Spleen (tissue), 13 donors: ENCODE measurements at places on chromosomes 1 and 21. TPM values are rescaled to one million over a fixed set of nuclear protein-coding genes. Genes with fewer than 3 reads are reported as not detected.

GRCh38 chr1:91872559-91873081 is 13.3 kb downstream of the TGFBR3 start:
- H3K4me1 ChIP-seq = peaks cover 79% of the 10 kb centered on the region
- H3K27me3 ChIP-seq = no peaks in the 10 kb centered on the region
- no peak for DNase-seq
- no peak overlapping the region for H3K27ac ChIP-seq
- no peak overlapping the region for H3K4me3 ChIP-seq

The ICOSLG gene
- 8.5 TPM for total RNA-seq

GRCh38 chr1:17874710-17875109 is 119.6 kb downstream of the ACTL8 start:
- no peaks in the 10 kb centered on the region for H3K27me3 ChIP-seq
- peak; percentile 33 for DNase-seq
- no peak overlapping the region for H3K4me3 ChIP-seq
- H3K27ac ChIP-seq = no peak overlapping the region

GRCh38 chr1:169529068-169529642 is 43.4 kb upstream of the SLC19A2 start:
- no peak overlapping the region for H3K4me3 ChIP-seq
- H3K27me3 ChIP-seq = no peaks in the 10 kb centered on the region
- no peak overlapping the region for H3K27ac ChIP-seq

The CD160 gene
- 17.7 TPM for total RNA-seq

DNA sequence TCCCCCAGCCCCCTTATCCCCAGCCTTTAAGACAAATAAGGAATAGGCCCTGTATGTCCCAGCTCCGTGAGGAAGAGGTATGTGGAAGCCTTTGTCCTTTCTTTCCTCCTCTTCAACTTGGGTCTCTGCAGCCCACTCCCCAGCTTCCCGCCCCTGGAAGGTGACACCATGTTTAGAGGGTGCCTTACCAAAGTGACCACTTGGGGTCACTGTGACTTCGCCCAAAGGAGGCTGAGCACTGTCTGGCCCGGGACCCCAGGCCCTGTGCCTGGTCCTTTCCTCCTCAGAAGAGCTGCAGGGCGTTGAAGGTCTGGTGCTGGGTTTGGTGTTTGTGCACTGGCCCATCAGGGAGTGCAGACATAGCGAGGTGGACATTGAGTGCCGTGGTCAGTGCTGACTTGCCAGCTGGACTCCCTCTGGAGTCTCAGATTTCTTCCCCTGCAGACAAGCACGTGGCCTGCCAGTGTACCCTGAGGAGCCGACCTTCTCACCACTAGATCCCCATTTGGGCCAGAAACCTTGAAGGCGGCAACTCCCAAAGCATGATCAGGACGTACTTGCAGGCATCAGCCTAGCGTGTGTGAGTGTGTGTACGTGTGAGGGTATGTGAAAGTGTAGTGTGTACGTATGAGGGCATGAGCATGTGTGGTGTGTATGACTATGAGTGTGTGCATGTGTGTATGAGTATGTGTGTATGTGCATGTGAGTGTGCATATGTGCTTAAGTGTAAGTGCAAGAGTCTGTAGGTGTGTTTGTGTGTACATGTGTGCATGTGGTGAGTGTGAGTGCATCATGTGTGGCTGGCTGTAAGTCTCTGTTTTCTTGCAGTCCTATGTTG is 181.4 kb upstream of the KIAA0040 start:
- H3K27me3 ChIP-seq = no peaks in the 10 kb centered on the region
- DNase-seq = no peak
- no peak overlapping the region for H3K27ac ChIP-seq
- no peak overlapping the region for H3K4me3 ChIP-seq

DNA sequence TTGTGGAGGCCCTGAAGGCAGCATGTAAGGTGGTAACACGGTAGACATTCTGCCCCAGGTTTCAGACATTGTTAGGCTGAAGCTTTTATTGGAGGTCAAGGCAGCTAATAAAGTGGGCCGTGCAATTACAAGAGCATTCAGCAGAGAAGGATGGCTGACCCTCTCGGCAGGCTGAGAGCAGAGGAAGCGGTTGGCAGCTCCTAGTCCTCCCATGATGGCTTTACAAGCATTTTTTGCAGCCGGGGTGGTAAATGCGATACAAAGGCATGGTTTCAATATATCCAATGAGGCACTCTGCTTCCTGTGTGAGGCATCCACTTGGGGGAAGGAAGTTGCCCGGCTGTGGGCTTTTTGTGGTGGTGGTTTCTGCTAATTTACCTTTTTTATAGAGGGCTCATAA is 14.6 kb downstream of the KIF26B start:
- H3K36me3 ChIP-seq = no peaks in the 10 kb centered on the region
- no peak overlapping the region for H3K4me3 ChIP-seq
- no peaks in the 10 kb centered on the region for H3K4me1 ChIP-seq

DNA sequence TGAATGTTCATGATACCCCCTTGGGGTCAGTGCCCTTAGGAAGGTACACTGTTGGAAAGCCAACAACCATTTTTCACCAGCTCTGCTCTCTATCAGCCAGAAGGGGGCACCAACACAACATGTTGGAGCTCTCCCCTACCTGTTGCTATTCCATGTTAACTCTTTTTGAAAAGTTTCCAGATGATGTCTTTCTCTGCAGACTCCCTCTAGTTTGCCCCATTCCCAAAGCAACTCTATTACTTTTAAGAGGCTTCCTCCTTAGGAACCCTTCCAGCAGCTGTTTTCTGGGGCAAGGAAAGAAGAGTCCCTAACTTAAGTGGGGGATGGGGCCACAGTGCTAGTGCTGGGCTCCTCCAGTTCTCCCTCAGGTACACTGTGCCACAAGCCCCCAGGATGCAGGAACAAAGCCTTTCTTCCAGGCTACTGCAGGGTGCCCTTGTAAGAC is 22.9 kb upstream of the NDC1 start:
- H3K27ac ChIP-seq = no peak overlapping the region
- DNase-seq = no peak
- H3K27me3 ChIP-seq = no peaks in the 10 kb centered on the region
- peaks cover 90% of the 10 kb centered on the region for H3K36me3 ChIP-seq

The CFAP45 gene
- total RNA-seq = 1.1 TPM

DNA sequence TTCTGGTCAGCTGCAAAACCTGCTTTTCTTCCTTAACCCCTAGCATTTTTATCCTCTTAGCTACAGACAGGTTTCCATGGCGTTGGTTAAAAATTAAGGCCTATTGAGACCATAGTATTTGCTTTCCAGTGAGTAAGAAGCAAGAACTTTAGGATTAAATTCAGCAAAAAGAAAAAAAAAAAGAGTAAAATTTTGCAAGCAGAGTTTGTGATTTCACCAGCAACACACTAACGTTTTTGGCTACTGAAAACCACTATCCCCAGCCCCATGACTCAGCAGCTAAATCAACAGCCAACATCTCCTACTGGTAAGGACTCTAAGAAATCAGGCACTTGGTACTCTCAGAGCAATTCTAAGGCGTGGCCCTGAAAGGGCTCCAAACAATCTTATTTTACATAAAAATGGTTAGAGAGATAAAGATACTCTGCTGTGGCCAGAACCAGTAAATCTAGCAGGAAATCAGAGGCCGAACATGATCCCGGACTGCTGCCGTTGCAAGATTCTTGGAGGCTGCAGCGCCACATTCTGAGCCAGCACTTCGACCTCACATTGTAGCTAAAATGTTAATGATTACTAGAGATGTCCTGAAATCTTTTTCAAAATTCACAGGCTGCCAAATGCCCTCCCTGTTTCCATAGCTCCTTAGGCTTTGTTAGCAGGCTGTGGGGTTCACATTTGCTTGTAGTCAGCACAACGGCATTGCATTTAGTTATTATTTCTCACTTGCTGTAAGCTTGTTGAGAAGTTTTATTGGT is 1.6 kb upstream of the ENO1 start:
- peaks cover 23% of the 10 kb centered on the region for H3K4me1 ChIP-seq
- peak overlapping the region; percentile 99 for H3K27ac ChIP-seq
- DNase-seq = no peak
- H3K27me3 ChIP-seq = no peaks in the 10 kb centered on the region
- peaks cover 7% of the 10 kb centered on the region for H3K36me3 ChIP-seq

DNA sequence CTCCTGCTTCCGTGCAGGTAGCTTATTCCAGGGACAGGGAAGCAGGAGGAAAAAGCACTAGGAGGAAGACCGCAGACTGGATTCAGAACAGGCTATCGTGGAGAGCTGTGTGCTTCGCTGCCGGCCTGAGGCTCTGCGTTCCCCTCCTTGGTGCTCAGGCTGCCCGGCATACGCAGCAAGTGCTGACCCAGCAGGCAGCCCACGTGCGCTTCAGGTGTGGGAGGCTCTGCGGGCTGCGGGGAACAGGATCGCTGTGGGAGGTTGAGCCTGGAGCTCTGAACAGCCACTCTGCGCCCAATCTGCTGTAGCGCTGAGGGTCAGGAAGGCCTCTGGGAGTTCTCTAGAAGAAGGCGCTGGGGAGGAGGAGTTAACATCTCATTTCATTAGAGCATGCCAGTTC is 27.9 kb downstream of the DOP1B start:
- DNase-seq = peak; percentile 41
- H3K27ac ChIP-seq = no peak overlapping the region
- H3K27me3 ChIP-seq = no peaks in the 10 kb centered on the region
- H3K4me3 ChIP-seq = no peak overlapping the region
- H3K4me1 ChIP-seq = peaks cover 82% of the 10 kb centered on the region
- H3K36me3 ChIP-seq = no peaks in the 10 kb centered on the region

DNA sequence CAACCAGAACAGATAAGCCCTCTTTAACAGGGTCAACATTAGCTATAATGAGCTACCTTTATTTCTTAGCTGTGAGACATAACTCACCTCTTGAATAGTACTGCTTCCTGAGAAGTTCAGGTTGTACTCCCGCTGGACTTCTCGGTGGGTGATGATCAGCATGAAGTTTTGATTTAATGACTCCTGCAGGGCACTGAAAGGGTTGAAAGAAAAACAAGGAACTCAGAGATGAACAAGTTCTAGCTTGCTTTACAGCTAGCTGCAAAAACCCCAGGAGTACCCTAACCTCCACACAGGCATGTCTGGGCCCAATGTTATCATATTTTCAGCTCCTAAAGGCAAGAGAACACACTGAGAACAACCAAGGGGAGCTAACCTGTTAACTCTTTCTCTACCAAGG is 254.4 kb downstream of the FAF1 start:
- no peaks in the 10 kb centered on the region for H3K4me1 ChIP-seq
- H3K27me3 ChIP-seq = no peaks in the 10 kb centered on the region
- H3K4me3 ChIP-seq = no peak overlapping the region
- DNase-seq = no peak
- H3K36me3 ChIP-seq = no peaks in the 10 kb centered on the region
- H3K27ac ChIP-seq = no peak overlapping the region

DNA sequence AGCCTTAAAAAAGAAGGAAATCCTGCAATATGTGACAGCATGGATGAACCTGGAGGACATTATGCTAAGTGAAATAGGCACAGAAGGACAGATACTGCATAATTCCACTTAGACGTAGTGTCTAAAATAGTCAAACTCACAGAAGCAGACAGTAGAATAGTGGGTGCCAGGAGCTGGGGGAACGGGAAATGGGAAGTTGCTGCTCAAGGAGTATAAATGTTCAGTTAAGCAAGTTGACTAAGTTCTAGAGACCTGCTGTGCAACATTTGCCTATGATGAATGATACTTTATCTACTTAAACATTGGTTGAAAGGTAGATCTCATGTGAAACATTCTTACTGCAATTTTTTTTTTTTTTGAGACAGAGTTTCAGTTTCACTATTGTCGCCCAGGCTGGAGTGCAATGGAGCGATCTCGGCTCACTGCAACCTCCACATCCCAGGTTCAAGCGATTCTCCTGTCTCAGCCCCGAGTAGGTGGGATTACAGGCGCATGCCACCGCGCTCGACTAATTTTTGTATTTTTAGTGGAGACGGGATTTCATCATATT is 197.8 kb downstream of the HIVEP3 start:
- H3K27ac ChIP-seq = no peak overlapping the region
- no peaks in the 10 kb centered on the region for H3K36me3 ChIP-seq
- no peak for DNase-seq
- peaks cover 11% of the 10 kb centered on the region for H3K4me1 ChIP-seq
- no peaks in the 10 kb centered on the region for H3K27me3 ChIP-seq
- no peak overlapping the region for H3K4me3 ChIP-seq

- peak overlapping the region; percentile 90 for H3K27ac ChIP-seq
- peak overlapping the region; percentile 96 for H3K4me3 ChIP-seq
- H3K36me3 ChIP-seq = no peaks in the 10 kb centered on the region
- peaks cover 46% of the 10 kb centered on the region for H3K4me1 ChIP-seq
- no peaks in the 10 kb centered on the region for H3K27me3 ChIP-seq
- DNase-seq = peak; percentile 84
Observed at GRCh38 chr1:35883635-35884101, 659 bp downstream of the AGO1 start.

DNA sequence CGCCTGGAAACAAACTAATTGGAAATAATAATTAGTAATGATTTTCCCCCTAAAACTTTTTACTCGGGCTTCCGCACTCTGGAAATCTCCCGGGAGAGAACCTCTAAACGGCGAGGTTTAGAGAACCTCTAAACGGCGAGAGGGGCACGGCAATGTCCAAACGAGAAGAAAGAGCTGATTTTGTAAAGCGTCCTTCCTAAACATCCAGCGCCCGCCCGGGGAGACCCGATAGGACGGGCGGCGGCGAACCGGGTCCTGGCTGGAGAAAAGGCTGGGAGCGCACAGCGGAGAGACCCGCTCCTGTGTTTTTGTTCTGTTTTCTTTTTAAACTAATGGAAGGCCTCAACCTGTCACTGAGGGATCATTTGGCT is 1.6 kb downstream of the PAX7 start:
- H3K27me3 ChIP-seq = peaks cover 100% of the 10 kb centered on the region
- H3K36me3 ChIP-seq = no peaks in the 10 kb centered on the region
- H3K4me1 ChIP-seq = peaks cover 25% of the 10 kb centered on the region
- no peak overlapping the region for H3K4me3 ChIP-seq
- H3K27ac ChIP-seq = no peak overlapping the region

The TTC39A gene
- total RNA-seq = 0.44 TPM

DNA sequence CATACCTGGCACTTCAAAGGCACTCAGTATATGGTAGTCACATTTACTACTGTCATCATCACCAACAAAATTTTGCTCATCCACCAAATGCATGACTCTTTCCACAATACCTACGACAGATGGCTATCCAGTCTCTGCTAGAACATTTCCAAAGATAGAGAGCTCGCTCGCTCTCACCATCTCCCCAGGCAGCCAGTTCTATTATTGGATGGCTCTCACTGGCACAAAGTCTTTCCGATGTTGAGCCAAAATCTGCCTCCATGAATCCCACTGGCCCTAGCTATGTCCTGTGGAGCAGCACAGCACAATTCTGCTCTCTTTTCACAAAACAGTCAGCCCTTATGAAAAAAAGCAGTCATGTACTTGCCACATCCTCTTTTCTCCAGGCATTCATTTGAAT is 102.1 kb downstream of the DAB1 start:
- H3K36me3 ChIP-seq = no peaks in the 10 kb centered on the region
- no peak overlapping the region for H3K4me3 ChIP-seq
- peaks cover 2% of the 10 kb centered on the region for H3K4me1 ChIP-seq
- no peak for DNase-seq
- peaks cover 5% of the 10 kb centered on the region for H3K27me3 ChIP-seq

The SLAMF9 gene
- 0.89 TPM for total RNA-seq
